ENCODE measurements at places on chromosomes 5 and 9.

- no peak for DNase-seq
These were observed 117.0 kb downstream of the ERCC6L2 start for GRCh38 chr9:95992536-95992935.

- no peak for DNase-seq
These were observed 17.4 kb upstream of the OBP2B start for GRCh38 chr9:133226219-133227171.

DNA sequence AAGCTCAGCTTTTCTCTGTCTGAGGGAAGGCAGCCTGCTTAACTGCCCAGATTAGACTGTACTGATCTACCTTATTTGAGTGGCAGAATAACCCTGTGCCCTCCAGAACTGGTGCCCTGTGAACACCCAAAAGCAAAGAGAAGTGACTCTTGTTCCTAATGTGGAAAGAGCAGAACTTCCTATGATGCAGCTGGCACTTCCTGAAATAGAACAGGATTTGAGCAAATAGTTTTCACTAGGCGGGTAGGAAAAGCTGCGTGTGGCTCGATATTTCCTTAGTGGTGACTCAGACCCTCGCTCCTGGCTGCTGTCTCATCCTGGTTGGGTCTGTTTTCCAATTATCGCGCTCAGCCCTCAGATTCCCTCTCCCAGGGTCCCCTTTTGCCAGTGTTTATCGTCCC is 89.9 kb downstream of the SH3TC2 start:
- DNase-seq: no peak

- no peak for DNase-seq
These were observed 20.6 kb downstream of the NTNG2 start for GRCh38 chr9:132182314-132183091.

- no peak for DNase-seq
These were observed 378.3 kb upstream of the WWC1 start for GRCh38 chr5:167912941-167913665.

DNA sequence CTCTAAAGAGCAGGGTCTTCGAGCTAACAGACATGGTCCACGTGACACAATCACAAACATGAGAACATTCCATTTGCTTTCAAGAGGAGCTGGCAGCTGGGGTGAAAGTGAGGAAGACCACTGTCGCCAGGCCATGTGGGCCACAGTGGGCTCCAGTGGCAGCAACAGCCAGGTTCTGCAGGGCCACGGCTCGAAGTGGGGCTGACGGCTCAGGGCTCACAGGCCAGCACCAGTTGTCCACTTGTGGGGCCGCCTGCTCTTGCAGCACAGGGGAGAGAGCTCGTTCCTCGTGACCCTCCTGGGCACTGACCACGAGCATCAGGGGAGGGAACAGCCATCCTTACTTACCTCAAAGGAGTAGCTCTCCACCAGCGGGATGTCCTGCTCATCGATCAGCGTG is 2.0 kb downstream of the ZMYND19 start:
- DNase-seq: no peak

DNA sequence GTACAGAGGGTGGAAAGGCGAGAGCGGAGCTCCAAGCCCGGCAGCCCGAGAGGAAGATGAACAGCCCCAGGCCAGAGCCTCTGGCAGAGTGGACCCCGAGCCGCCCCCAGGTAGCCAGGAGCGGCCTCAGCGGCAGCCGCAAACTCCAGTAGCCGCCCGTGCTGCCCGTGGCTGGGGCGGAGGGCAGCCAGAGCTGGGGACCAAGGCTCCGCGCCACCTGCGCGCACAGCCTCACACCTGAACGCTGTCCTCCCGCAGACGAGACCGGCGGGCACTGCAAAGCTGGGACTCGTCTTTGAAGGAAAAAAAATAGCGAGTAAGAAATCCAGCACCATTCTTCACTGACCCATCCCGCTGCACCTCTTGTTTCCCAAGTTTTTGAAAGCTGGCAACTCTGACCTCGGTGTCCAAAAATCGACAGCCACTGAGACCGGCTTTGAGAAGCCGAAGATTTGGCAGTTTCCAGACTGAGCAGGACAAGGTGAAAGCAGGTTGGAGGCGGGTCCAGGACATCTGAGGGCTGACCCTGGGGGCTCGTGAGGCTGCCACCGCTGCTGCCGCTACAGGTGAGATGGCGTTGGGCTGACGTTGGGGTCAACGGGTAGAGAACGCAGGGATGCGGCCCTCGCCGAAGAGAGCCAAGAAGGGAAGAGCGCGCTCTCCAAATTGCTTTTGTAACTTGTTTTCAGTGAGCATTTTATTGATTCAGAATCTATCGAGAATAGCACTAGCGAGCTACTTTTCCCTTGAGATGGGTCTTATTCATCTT is at the start of gene PTGER4:
TSS of gene PTGER4 (plus strand) at position 3 of the 769 bp plus-strand sequence. CDS start 1,079 bp downstream, outside the sequence.
- DNase-seq: no peak

DNA sequence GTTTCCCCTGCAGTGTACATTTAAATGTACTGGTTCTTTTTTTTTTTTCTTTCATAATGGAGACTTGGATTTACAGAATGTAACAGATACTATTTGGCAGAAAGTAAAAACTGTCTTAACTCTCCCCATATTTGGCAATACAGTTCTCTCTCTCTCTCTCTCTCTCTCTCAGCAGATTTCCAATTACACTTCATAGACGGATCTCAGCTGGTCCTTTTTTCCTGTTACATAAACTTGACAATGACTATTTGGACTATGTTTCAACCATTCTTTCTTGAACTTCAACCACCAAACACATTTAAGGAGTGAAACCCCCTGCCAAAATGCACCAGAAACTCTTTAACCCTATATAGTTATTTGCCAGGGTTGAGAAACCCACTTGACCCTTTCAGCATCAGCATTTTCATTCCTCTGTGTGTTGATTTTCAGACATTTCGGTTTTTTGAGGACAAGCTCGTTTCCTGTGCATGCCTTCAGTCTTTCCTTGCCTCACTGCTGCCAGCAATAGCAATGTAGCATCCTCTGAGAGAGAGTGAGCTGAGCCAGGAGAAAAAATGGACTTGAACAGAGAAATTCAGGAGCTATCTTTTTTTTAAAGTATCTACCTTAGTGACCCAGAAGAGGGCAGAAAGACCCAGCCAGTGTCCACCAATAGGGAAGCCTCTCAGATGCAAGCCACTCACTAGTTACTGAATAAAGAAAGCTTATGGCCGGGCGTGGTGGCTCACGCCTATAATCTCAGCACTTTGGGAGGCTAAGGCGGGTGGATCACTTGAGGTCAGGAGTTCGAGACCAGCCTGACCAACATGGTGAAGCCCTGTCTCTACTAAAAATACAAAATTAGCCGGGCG is 26.0 kb upstream of the GNA14 start:
- no peak for DNase-seq

- DNase-seq: no peak
These were observed 44.0 kb downstream of the TNPO1 start for GRCh38 chr5:72860499-72860898.

All from cortex of kidney (tissue), 1 donor.